ENCODE measurements at places on chromosomes 13 and 19.

DNA sequence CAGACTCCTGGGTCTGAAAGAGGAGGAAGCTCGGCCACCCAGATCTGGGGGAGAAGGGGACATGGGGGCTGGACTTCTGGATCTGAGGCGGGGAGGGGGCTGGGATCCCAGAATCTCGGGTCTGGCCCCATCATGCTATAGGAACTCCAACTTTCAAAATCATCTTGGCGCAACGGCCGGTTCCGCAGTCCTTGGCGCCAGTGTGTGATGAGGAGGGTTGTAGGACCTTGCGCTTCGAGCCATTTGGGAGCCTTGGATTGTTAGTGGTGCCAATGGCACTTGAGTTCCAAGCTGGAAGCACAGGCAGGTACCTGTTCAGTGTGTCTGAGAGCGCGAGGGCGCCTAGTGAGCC lies 324 bp downstream of the RUVBL2 start:
- DNase-seq, result no peak

DNA sequence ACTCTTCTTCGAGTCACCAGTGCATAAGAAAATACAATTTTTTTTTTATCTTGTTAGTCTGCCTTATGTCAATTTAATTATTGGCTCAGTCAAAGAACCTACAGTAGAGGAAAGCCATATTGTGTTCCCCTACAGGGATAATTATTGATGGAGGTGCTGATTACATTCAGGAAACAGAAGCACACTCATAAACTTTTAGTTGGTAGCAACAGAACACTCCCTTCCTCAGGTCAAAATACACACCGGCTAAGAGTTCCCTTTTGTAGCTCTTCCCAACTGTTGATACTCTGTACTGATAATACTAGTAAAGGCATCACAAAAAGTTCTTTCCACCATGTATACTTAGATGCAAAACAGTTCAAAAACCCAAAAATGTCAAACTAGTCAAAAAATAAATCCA lies 18.4 kb downstream of the FOXO1 start:
- DNase-seq, result no peak

DNA sequence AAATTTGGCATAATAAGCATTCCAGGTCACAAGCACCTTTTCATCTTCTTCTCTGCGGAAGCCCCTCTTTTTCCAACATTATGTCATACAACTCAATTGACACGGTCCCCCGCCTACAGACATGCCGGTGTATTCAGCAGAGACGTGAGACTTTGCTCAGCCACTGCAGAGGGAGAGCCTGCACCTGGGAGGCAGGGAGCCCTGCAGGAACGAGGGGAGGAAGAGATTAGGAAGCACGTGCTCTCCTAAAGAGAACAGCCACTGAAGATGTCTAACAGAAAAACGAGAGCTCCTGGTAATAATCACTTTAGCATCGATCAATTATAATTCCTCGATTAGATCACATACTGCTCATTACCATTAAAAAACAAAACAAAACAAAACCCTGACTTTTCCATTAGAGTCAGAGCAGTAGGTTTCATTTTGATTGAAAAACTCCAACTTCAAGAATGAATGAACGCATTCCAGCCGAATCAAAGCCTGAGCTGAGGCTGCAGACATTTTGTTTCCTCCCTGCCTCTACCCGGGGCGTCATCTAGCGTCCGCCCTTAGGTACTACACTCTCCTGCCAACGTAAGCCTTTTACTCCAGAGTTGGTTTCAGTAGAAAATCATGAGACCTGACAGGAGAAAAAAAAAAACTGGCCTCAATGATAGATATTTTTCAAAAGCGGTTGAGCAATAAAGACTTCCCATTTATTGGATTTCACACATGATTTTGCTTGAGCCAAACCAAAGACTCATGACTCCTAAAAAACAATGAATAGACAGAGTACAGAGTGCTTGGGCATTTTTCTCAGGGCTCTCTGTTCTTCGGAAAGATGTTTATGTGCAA lies 194.5 kb downstream of the KATNAL1 start:
- no peak for DNase-seq

GRCh38 chr13:94079876-94080275 lies 399.6 kb downstream of the DCT start:
- no peak for DNase-seq

GRCh38 chr13:102845289-102845629 lies 573 bp upstream of the ERCC5 start:
- no peak for DNase-seq

GRCh38 chr13:100442095-100442832 lies 146.3 kb downstream of the GGACT start:
- no peak for DNase-seq

- no peak for DNase-seq
Measured at GRCh38 chr13:50140153-50140552, 124.9 kb downstream of the KCNRG start.

DNA sequence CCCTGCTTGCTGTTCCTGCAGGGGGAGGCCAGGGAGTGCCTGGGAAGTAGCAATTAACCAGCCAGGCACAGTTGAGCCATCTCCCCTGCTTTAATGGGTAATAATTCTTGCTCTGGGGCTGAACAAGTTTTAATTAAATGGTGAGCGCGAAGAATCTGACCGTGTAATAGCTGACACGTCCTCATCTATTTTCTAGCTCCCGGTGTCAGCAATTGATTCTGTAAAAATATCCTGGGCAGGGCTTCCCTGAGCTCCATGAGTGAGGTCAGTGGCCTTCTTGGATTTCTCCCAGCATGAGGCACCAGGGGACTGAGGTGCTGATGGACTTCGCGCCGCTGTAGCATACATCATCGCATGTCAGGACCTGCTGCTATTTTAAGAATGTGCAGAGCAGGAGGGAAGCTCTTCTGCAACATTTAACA lies 26.9 kb downstream of the SIPA1L3 start:
- no peak for DNase-seq

GRCh38 chr19:42422901-42423461 lies 4.2 kb downstream of the LIPE start:
- peak; percentile 77 for DNase-seq

- DNase-seq, result no peak
Measured at GRCh38 chr13:60134376-60134775, 29.4 kb downstream of the DIAPH3 start.

- no peak for DNase-seq
Measured at GRCh38 chr19:8321986-8322637, 816 bp downstream of the RPS28 start.

- no peak for DNase-seq
Measured at GRCh38 chr13:43388282-43389034, 365.1 kb downstream of the DNAJC15 start.
